ENCODE measurements at places on chromosomes 11 and 22. TPM values are rescaled to one million over a fixed set of nuclear protein-coding genes. Genes with fewer than 3 reads are reported as not detected.

The KIF18A gene
- total RNA-seq: 4.1 TPM

The C22orf42 gene
- total RNA-seq: not detected

The FAM227A gene
- total RNA-seq: 5.7 TPM

The OR2D2 gene
- total RNA-seq: not detected

The ART5 gene
- total RNA-seq: 44.9 TPM

The POTEH gene
- total RNA-seq: not detected

The BARX2 gene
- 0.36 TPM for total RNA-seq

The OR8A1 gene
- total RNA-seq: not detected

The SCN4B gene
- total RNA-seq: 0.21 TPM

DNA sequence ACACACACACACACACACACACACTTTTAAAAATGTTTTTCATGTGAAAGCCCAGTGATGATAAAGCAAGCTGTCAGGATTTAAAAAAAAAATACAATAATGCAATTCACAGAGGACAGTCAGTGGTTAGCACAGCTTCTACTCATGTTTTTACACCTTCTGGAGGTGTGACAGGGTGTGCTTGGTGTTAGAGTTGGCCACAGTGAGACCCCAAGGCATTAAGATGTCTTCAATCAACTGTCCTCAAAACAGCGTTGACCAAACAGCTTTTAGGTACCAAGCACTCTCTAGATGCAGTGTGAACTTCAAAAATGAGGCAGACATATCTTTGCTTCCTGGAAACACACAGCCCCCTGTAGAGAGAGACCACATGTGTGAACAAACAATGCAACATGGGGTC lies 166.4 kb upstream of the TBCEL start:
- peaks cover 19% of the 10 kb centered on the region for H3K4me1 ChIP-seq
- H3K36me3 ChIP-seq: no peaks in the 10 kb centered on the region
- no peaks in the 10 kb centered on the region for H3K27me3 ChIP-seq
- no peak overlapping the region for H3K27ac ChIP-seq
- no peak for DNase-seq
- H3K4me3 ChIP-seq: no peak overlapping the region

- peak; percentile 79 for DNase-seq
- H3K27me3 ChIP-seq: no peaks in the 10 kb centered on the region
- peaks cover 26% of the 10 kb centered on the region for H3K4me1 ChIP-seq
- no peaks in the 10 kb centered on the region for H3K36me3 ChIP-seq
- H3K4me3 ChIP-seq: no peak overlapping the region
Observed at GRCh38 chr11:123560006-123560405, 94.4 kb downstream of the SCN3B start.

DNA sequence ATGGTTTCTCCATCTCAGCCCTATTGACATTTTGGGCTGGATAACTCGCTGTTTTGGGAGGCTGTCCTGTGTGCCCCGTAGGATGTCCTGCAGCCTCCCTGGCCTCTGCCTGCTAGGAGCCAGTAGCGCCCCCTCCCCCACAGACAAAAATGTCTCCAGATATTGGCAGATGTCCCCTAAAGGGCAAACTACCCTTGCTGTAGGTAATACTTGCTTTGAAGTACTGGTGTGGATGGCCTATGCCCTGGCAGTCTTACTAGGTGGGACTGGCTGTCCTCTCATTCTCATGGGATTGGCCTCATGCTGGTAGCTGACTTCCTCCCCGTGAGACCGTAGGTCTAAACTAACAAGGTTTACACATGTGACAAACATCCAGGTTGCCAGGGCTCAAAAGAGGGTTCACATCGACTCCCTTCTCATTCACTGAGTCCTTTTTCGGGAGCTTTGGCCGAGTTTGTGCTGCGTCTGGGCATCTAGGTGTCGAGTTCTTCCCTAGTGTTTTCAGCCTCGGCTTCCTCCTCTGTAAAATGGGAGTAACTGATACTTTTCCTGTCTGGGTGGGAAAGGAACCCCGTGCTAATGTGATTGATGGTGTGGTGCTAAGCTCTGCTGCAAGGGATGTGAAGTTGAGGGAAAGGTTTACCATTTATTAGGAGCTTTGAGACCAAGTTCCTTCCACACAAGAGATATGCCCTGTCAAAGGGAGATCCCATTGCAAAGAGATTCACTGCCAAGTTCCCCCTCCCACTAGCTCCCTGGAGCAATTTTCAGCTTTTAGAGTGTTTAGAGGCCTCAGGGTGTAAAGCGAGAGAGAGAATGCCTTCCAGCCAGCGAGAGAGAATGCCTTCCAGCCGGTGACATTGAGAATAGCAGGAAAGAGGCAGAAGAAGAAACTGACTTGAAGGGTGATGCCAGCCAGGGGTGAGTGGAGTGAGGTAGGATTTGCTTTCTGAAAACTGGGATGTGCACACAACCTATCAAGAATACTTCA lies 17.0 kb downstream of the PTPRJ start:
- no peaks in the 10 kb centered on the region for H3K27me3 ChIP-seq
- DNase-seq: no peak
- H3K36me3 ChIP-seq: no peaks in the 10 kb centered on the region
- no peak overlapping the region for H3K4me3 ChIP-seq
- peaks cover 2% of the 10 kb centered on the region for H3K4me1 ChIP-seq

DNA sequence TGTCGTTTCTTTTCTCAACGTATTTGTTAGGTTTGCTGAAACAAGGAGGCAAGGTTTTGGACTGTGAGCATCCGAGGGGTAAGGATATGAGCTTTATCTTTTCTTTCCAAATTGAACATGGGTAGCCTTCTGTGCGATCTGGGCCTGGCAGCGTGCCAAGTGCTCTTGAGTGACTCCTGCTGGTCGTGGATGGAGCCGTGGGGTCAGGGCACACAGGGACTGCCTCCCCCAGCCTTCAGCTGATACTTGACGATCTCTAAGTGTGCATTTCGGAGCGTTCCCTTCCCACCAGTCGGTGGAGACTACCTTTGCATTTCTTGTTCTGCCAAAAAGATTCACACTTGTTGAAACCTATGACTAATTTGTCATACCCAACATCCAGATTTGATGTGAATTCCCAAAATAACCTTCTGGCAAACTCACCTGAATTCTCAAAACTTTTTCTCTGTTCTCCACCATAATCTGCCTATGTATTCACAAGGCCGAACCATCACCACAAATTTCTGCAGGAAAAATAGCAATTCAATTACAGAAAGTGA lies 40.1 kb upstream of the CLMP start:
- peak; percentile 66 for DNase-seq
- H3K4me1 ChIP-seq: peaks cover 8% of the 10 kb centered on the region
- H3K36me3 ChIP-seq: no peaks in the 10 kb centered on the region
- no peak overlapping the region for H3K27ac ChIP-seq

DNA sequence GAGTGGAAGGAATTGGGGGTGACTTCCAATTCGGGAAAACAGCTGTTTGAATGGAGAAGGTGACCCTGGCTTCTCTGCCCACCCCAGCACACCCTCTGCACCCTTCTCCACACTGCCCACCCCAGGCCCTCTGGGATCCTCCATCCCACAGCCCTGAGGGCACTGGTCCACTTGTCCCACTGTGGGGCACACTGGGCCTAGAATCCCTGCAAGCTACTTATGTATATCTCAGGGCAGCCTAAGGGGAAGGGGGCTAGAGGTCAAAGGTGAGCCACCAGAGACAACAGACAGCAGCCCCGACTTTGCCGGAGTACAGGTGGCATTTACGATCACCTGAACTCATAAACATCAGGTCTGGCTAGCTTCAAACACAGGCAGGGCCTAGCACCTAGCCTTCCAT lies 673 bp upstream of the SCUBE2 start:
- H3K36me3 ChIP-seq: no peaks in the 10 kb centered on the region
- peaks cover 69% of the 10 kb centered on the region for H3K27me3 ChIP-seq
- H3K4me1 ChIP-seq: no peaks in the 10 kb centered on the region
- H3K4me3 ChIP-seq: peak overlapping the region; percentile 40

DNA sequence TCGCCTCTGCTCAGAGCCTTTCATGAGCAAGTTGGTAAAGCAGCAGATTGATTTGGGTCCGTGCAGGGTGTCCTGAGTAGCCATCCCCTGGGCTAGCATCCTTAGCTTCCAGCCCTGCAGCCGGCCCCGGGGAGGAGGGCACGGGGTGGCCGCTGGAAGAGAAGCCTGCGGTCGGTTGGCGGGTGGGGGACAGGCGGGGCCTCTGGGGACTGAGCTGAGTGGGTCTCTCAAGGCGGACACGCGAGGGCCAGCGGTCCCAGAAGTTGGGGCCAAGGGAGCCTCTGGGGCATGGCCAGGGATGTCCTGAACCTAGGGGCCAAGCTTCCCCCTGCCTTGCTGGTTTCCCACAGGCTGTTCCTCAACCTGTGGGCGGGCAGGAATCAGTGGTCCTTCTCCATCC lies 143.0 kb downstream of the TBC1D22A start:
- H3K27me3 ChIP-seq: no peaks in the 10 kb centered on the region
- no peaks in the 10 kb centered on the region for H3K36me3 ChIP-seq
- no peak for DNase-seq
- H3K27ac ChIP-seq: no peak overlapping the region
- no peaks in the 10 kb centered on the region for H3K4me1 ChIP-seq

- H3K27ac ChIP-seq: peak within 1 kb of the TSS; percentile 86
- peaks cover 12% of the 10 kb centered on the region for H3K4me1 ChIP-seq
- H3K4me3 ChIP-seq: peak within 1 kb of the TSS; percentile 67
- DNase-seq: peak; percentile 94
Observed at GRCh38 chr11:117143871-117144476, at the start of gene PAFAH1B2. Gene PAFAH1B2, plus strand, starts transcription at chr11:117144287. Its CDS starts 8,161 bp downstream, at chr11:117152448.

DNA sequence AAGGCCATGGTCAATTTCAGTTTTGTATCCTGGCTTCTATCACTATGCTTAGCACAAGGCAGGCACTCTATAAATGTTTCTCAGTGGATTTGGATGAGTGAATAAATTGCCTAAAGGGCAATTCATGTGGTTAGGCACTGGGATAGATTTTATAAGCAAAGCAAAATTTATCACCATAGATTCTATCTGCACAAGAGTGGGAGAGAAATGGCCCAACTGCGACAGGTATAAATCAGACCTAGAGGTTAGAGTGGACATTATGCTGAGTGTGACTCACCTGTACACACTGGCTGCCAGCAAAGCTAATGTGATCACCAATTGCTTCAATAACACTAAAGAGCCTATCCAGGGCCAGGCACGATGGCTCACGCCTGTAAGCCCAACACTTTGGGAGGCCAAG lies 514.0 kb downstream of the BUD13 start:
- no peaks in the 10 kb centered on the region for H3K36me3 ChIP-seq
- H3K27me3 ChIP-seq: no peaks in the 10 kb centered on the region
- H3K4me1 ChIP-seq: no peaks in the 10 kb centered on the region
- DNase-seq: no peak
- no peak overlapping the region for H3K4me3 ChIP-seq

DNA sequence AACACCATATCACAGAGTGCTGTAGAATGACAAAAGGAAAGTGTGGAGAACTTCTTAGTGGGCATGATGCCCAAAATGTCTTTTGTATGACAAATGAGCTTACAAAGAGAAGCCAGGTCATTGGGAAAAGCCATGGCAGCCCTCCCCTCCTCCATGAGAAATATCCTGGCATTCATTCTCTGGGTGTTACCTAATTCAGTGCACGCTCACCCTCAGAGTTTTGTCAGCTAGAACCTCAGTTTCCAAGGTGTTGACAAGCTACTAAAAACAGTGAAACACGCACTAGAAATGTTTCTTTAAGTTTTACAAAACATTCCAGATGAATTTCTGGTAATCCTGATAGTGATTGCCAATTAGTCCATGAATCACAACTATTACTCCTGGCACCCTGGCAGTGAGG lies 105.4 kb upstream of the FSHB start:
- no peaks in the 10 kb centered on the region for H3K27me3 ChIP-seq
- H3K27ac ChIP-seq: no peak overlapping the region
- DNase-seq: peak; percentile 10
- no peaks in the 10 kb centered on the region for H3K36me3 ChIP-seq
- H3K4me1 ChIP-seq: peaks cover 11% of the 10 kb centered on the region
- no peak overlapping the region for H3K4me3 ChIP-seq

- no peak overlapping the region for H3K27ac ChIP-seq
- H3K36me3 ChIP-seq: no peaks in the 10 kb centered on the region
- DNase-seq: no peak
- H3K27me3 ChIP-seq: peaks cover 5% of the 10 kb centered on the region
- no peaks in the 10 kb centered on the region for H3K4me1 ChIP-seq
Observed at GRCh38 chr22:33194529-33195077, 136.4 kb upstream of the SYN3 start.

DNA sequence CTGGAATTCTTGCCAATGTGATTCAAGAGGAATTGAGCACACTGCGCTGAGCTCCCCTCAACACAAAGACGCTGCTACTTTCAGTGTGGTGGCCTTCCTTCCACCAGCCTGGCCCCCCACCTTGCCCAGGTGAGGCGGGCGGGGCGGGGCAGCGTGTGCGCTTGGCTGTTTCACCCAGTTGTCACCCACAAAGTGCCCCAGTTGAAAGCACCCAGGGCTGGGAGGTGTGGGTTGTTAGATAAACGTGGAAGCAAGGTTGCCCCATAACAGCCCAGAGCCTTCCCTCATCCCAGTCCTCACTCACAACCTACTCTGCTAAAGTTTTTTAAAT lies 43.1 kb downstream of the CACNG2 start:
- no peak for DNase-seq
- H3K4me1 ChIP-seq: no peaks in the 10 kb centered on the region
- H3K36me3 ChIP-seq: no peaks in the 10 kb centered on the region
- no peak overlapping the region for H3K4me3 ChIP-seq
- no peak overlapping the region for H3K27ac ChIP-seq
- no peaks in the 10 kb centered on the region for H3K27me3 ChIP-seq

- no peak overlapping the region for H3K27ac ChIP-seq
- no peak overlapping the region for H3K4me3 ChIP-seq
- no peaks in the 10 kb centered on the region for H3K27me3 ChIP-seq
- DNase-seq: no peak
Observed at GRCh38 chr11:65217441-65218423, 36.0 kb downstream of the CAPN1 start.

DNA sequence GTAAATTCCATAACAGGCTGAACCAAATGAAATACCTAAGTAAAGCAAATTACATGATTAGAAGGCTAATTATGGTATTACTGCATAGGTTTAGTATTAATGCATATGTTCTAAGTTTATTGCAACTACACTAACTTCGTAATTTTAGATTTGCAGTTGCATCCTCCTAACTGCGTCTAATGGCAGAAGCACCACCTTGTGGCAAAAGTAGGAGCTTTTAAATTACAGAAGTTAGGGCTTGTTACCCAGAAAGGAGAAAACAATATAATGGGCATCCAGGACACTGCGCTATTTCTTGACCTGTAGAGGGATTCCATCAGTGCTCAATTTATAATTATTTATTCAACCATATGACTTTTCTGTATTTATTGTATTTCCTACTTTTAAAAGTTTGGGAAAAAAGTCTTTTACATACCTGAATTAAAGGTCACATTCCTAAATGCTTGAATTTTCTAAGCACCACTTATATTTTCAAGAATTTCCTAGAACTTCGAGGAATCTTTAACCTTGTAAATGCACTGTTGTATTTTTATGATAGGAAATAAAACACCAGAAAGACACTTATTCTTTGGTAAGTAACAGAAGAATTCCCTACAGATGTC lies 16.3 kb upstream of the GPR83 start:
- no peaks in the 10 kb centered on the region for H3K27me3 ChIP-seq
- DNase-seq: peak; percentile 68
- H3K27ac ChIP-seq: no peak overlapping the region
- no peak overlapping the region for H3K4me3 ChIP-seq
